ENCODE measurements at places on chromosomes 6 and 20. TPM values are rescaled to one million over a fixed set of nuclear protein-coding genes. Genes with fewer than 3 reads are reported as not detected.

GNRH2 gene
- total RNA-seq = not detected

RPS18 gene
- total RNA-seq = 5,669 TPM

DNA sequence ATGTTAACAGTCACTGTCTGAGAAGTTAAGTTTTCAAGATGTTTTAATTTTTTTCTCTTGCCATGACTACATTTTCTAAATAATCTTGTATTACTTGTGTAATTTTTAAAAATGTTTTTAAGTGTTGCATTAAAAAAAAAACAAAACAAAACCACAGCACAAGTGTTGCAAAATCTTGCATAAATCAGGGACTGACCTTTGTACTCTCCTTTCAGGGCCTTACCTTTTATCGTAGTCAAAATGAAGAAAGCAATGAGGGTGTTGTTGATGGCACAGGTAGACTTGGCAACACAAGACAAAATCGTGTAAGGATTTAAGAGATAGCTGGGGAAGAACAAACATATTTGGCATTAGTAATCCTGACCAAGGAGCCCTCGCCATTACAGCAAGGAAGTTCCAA, 42.5 kb downstream of the PIGU start:
- no peak for DNase-seq

DNA sequence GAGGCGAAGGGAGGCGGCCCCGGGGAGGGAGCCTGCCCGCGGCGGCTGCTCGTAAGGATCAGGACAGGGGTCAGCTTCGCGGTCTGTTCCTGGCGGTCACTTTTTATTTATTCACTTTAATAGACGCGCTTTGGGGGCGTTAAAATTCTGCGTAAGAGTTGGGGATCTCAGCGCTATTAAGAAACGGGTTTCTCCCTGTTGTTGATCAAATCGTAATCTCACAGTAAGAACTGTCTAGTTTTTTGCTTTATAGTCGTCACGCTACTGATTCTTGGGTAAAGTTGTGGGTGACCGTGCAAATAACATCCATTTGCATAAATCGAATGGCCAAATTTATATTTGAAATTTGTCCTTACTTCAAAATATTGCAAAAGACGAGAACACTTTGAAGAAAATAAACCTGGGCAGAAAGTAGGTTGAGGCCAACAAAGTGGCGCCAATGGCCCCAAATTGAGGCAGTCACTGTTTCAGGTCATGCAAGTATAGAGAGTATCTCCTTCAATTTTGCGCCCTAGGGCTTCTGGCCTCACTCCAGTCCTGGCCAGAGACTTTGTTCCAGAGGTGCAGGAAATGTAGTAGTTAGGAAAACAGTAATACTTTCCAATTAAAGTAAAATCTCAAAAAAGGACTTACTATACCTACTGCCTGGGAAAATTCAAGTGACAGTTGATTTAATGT, 963 bp upstream of the RMND1 start:
- DNase-seq = peak; percentile 58

HELZ2 gene
- total RNA-seq = 19.2 TPM

GRCh38 chr20:49928411-49929141, 7.6 kb upstream of the RNF114 start:
- peak; percentile 83 for DNase-seq

FKBP1C gene
- 0.21 TPM for total RNA-seq

KCNK16 gene
- total RNA-seq = not detected

DNA sequence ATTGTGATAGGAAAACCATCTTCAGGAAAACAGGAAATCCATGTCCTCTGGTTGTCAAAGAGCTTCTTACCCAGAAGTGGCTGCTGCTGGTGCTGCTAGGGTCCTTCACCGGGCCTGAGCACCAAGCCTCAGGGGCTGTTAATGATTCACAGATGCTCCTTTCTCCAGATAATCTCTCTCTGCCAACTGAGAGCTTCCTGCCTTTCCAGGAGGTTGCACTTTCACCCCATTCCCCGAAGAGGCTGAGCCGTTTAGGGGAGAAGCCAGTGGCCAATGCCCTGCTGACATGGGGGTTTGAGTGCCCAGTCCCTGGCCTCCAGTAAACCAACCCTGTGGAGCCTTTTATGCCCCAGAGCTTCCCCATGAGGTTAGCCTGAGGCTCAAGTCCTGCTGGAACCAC, 122.4 kb downstream of the CBLN4 start:
- DNase-seq = no peak

COL9A3 gene
- 6.1 TPM for total RNA-seq

SLC35F1 gene
- total RNA-seq = 0.17 TPM

GRCh38 chr20:62004614-62005013, 61.1 kb downstream of the TAF4 start:
- no peak for DNase-seq

SFTA2 gene
- not detected for total RNA-seq

GRCh38 chr20:43292222-43292621, 102.5 kb upstream of the PTPRT start:
- DNase-seq = no peak

DNA sequence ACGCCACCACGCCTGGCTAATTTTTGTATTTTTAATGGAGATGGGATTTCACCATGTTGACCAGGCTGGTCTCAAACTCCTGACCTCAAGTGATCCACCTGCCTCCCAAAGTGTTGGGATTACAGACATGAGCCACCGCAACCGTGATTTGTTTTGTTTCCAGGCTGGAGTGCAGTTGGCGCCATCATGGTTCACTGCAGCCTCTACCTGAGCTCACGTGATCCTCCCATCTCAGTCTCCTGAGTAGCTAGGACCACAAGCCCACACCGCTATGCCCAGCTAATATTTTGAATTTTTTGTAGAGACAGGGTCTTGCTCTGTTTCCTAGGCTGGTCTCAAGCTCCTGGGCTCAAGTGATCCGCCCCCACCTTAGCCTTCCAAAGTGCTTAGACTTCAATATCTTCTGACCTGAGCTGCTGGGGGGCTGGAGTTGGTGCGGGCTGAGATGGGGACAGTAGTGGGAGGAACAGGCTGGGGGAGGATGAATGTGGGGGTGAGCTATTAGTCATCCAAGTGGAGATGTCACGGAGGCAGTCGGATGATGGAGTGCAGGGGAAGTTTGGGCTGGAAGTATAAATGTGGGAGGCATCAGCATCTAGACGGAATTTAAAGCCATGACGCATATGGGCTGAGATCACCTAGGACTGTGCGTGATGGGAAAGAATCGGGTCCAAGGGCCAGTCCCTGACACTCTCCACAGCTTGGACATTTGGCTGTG, 23.1 kb upstream of the ZMYND8 start:
- peak; percentile 89 for DNase-seq

DNA sequence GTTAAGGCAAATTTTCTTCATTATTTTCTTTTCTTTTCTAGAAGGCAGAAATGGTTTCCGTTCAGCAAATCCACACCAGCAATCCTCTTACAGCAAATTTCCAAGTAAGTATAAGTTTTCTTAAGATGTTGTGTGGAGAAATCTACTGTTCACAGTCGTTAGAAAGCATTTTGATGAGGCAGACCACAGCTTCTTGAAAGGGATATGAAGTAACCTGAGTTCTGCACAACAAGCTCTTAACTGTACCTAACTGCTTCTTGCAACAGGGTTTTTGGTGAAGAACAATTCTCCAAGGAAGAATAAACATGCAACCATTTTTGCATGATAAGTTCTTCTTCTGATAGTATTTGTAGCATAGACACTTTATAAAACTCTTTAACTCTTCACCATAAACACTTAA, 45.3 kb upstream of the STXBP5 start:
- no peak for DNase-seq

HM13 gene
- 25.7 TPM for total RNA-seq

GRCh38 chr20:58133020-58133808, 95.2 kb downstream of the ANKRD60 start:
- DNase-seq = no peak

DNA sequence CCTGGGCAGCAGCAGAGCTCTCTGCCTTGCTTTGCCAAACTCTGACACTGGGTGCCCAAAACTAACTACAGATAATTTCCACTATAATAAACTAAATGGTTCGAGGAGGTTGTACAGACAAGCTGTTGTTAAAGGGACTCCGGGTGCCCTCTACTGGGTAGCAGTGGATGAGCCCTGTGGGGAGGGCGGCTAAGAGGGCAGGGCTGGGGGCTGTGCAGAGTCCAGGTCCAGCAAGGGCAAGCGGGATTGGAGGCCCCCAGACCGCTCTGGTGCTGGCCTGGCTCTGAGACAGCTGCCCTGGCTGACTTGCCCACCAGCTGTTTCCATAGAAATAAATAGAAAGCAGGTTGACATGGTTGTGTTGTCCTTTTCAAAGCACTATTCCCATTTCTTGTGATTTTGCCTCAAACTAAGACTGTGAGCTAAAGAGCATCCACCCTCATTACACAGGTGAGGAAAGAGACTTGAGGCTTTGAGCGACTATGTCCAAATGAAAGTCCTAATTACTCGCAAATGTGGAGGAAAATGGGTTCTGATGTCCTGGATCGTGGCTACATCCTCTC, 167.6 kb upstream of the CST7 start:
- DNase-seq = no peak

GRCh38 chr20:36202891-36203338, 33.4 kb upstream of the AAR2 start:
- peak; percentile 67 for DNase-seq

DNA sequence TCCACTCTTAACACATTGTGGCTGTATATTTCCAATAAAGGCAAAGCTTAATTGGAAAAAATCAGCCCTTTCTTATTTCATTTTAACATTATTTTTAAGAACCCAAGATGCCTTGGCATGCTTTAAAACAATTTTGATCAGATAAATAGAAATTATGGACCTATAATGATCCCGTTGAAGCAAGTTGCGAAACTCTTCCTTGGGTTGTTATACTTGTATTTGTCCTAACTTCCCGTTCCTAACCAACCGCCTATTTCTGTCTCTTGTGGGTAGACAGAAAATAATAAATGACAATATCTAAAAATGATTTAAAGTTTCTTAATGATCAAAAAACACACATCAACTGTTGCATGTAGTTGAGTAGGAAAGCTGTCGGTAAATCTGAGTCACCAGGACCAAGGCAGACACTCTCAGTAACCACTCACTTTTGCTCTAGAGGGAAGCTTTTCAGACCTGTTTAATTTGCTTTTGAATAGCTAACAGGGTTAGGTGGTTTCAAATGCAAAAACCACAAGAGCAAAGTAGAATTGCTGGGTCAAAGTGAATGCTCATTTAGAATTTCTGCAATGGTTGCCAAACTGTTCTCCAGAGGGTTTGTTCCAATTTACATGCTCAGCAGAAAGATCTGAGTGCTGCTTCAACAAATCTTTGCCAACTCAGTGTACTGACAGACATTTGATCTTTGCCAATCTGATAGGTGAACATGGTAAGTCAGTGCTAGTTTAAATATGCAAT, 34.2 kb upstream of the KCNK5 start:
- peak; percentile 35 for DNase-seq

Data from Daoy (cell line).